ENCODE measurements at places on chromosomes 4 and X.

- DNase-seq: no peak
Measured at GRCh38 chrX:136999024-136999423, 34.8 kb downstream of the GPR101 start.

DNA sequence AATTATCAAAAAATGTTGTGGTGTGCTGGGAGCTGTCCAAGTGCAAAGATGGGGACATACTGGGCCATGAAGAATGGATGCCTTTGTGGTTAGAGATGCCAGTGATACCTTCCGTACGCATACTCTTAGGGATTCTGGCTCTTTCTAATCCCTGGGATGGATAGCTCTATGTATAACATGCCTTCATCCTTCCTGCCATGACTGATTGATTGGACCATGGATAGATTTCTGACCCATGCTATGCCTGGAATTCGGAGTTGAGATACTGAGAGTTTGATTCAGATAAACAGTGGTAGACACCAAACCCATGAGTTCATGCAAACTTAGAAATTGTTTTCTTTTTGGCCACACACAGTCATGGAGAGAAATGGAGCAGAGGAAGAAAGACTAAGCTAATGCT lies 147.2 kb upstream of the WDFY3 start:
- DNase-seq: no peak

DNA sequence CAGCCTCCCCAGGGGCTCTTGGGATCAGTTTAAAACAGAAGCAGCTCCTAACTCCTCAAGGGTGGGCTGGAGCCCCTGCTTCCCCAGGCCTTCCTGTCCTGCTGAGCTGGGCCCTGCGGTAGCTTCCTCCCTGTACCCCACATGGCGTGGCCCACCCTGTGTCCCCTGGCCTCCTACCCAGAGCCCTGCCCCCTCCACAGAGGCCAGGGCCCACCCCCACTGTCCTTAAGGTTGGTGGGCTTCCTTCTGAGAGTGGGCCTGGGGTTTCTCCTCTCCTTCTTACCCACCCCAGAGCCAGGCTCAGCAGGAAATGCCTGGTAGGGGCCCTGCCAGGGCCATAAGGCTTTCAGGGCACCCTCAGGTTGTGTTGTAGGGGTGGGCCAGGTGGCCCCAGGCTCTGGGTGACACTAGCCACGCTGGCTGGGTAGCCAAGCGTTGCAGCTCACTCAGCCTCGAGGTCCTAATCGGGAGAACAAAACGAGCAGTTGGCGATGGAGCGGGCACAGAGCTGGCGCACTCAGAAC lies 11.6 kb downstream of the SH3BP2 start:
- DNase-seq: no peak

DNA sequence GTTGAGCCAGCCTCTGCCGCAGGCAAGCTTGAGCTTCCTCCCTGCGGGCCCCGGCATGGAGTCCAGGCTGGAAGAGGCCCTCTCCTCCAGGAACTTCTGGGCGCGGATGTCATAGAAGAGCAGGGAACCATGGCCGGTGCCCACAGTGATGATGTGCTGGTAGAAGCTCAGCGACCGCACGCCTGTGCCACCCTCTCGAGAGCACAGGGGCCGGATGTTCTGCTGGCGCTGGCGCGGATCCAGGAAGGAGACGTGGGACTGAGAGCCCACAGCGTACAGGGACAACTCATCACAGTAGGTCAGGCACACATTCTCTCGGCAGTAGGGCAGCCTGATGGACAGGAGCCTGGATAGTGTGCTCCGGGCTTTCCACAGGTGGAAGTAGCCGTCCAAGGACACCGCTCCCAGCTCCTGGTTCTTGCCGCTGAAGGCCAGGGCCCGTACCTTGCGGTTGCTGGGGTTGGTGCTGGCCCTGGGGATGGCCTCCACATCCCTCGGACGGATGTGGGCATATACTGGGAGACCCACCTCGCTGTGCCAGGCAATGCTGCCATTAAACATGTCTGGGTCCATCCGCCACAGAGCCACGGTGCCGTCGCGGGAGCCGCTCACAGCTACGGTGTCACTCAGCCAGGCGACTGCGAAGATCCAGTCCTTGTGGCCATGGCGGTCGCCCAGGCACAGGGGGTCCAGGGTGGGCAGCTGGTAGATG lies 1.2 kb downstream of the DCAF12L2 start:
- no peak for DNase-seq

DNA sequence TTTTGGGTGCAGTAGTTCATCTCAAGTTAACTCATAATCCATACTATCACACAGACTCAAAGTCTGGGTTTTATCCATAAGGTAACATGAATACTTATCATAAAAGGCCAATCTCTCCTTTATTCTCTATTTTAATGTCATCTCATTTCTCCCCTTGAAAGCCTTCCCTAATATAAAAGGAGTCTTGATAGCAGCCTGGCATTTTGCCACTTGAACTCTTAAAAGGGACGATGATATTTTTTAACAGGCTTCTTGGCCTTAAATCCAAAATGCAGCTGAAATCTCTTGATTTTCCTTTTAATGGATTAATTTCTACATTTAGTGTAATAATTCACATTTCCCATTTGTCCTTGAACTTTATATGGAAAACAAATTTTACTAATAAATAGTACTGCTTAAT lies 8.4 kb upstream of the JCHAIN start:
- DNase-seq: peak; percentile 23

- no peak for DNase-seq
Measured at GRCh38 chrX:130158311-130158710, 7.3 kb downstream of the AIFM1 start.

DNA sequence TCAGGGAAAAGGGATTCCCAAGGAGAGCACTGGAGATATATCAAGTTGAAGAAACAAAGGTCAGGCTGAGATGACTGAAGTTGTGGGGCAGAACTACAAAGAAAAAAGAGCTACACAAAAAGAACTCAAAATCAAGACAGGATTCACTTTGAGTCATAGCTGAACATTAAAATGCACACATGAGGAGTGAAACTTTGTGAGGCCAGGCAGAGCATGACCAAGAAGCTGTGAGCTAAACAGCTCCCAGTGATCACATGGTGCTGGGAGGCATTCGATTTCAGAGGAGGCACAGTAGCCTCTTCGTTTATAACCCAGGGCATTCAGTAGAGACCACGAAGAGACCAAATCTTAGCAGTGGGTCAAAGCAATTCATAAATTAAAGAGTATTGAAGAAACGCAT lies 145.3 kb downstream of the ATRX start:
- no peak for DNase-seq

- no peak for DNase-seq
Measured at GRCh38 chrX:147875866-147876596, 35.7 kb upstream of the FMR1 start.

- no peak for DNase-seq
Measured at GRCh38 chr4:17558941-17559708, 17.9 kb upstream of the LAP3 start.

GRCh38 chrX:15854080-15854655 lies 445 bp downstream of the AP1S2 start:
- peak; percentile 78 for DNase-seq

- no peak for DNase-seq
Measured at GRCh38 chr4:22130741-22131140, 182.2 kb upstream of the KCNIP4 start.

DNA sequence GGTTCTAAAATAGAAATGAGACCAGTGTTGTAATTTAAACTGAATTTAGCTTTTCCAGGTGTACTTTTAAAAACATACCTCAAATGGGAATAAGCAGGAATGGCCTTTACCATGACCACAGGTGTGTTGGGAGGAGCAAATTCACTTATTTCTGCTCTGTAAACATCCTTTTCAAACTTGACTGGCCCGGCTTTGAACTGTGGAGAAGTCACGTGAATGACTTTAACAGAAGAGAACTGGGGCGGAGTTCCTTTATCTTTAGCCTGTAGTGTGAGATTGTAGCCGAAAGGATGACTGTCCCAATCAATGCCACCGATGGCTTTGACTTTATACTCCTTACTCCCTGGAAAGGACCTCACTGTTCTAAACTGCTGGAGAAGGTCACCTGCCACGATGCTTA lies 15.1 kb downstream of the FAT1 start:
- no peak for DNase-seq

GRCh38 chr4:165855191-165855590 lies 17.8 kb upstream of the TLL1 start:
- no peak for DNase-seq

DNA sequence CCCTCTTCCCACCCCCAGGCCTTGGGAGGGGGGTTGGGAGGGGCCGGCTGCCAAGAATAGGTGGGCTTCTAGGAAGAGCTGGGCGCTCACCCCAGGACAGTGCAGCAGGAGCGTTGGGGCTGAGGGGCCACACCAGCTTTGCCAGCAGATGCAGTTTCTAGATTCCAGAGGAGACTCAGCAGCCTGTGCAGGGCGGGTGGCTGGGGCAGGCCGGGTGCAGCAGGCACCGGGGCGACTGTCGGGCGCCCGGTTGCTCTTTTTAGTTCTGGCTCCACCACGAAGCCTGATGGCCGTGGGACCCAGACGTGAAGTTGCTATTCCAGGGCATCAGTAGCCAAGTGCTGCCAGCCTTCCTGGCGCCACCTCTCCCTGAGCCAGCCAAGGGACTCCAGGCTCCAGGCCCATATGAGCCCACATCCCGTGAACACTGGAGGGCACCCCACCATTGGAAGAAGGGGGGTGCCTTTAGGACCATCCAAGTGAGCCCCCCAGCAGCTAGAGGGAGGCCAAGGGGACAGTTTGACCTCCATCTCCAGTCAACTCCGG lies 5.8 kb downstream of the SSR4 start:
- no peak for DNase-seq

DNA sequence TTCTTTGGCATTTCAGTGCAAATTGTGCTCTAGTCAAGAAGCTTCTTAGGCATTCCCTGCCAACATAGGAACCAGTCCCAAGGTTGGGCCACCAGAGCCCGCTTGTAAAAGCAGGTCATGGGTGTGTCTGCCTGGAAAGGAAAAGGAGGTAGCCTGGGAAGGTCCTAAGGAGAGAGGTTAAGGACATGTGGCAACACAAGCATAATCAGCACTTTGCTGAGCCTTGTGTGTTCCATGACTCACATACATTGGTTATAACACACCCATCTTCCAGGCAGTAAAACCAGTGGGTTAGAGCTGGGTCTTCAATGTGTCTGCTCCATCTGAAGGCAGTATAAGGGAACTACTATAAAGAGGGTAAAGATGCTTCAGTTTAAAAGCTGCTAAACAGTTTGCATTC lies 165.0 kb downstream of the FHIP1A start:
- DNase-seq: no peak

GRCh38 chrX:147550217-147550616 lies 361.5 kb upstream of the FMR1 start:
- DNase-seq: peak; percentile 82

- no peak for DNase-seq
Measured at GRCh38 chrX:13906093-13906492, 89.2 kb upstream of the GPM6B start.

- DNase-seq: no peak
Measured at GRCh38 chr4:94339779-94340178, 2.9 kb downstream of the HPGDS start.

GRCh38 chr4:83905952-83906351 lies 370.0 kb downstream of the GPAT3 start:
- DNase-seq: peak; percentile 75
